ENCODE measurements at places on chromosomes 5 and 9. TPM values are rescaled to one million over a fixed set of nuclear protein-coding genes. Genes with fewer than 3 reads are reported as not detected.

DNA sequence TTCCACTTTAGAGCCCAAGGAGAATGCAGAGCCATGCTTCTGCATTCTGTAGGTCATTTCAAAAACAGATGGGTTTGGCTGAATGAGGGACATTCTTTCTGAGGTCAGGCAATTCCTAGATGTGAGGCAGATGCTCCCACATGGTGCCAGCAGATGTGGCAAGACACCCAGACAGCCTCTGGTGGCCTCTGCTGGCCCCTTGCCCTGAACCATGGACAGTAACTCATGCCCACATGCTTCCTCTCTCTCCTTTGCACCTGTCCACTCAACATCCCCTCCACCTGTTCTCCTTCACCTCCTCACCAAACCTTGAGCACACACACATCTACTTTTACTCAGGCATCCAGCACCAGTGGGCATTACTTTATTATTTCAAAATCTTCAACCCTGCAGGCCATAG, 252.3 kb downstream of the DNAH5 start:
- DNase-seq = no peak
- H3K4me1 ChIP-seq = no peaks in the 10 kb centered on the region
- H3K27ac ChIP-seq = no peak overlapping the region
- no peaks in the 10 kb centered on the region for H3K36me3 ChIP-seq
- no peaks in the 10 kb centered on the region for H3K27me3 ChIP-seq
- no peak overlapping the region for H3K4me3 ChIP-seq

- H3K36me3 ChIP-seq = no peaks in the 10 kb centered on the region
- DNase-seq = no peak
- H3K27me3 ChIP-seq = no peaks in the 10 kb centered on the region
- H3K4me1 ChIP-seq = peaks cover 74% of the 10 kb centered on the region
- H3K4me3 ChIP-seq = no peak overlapping the region
- H3K27ac ChIP-seq = no peak overlapping the region
Measured at GRCh38 chr9:79578891-79579290, 7.1 kb downstream of the TLE4 start.

DNA sequence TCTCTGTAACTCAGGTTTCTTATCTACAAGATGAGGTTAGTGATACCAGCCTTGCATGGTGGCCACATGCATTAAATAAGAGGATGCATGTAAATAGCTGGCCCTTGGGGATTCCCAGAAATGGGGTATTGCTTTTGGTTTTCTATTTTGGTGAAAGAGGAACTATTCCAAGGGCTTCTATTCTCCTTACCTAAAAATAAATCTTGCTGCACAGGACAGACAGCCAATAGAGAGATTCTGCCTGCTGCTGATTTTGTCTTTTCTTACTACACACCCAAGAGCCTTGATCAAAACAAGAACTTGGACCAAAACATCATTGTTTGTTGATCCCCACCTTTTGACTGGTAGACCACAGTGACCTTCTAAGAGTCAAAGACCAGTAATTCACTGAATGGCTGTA, 161.8 kb downstream of the PJA2 start:
- H3K36me3 ChIP-seq = no peaks in the 10 kb centered on the region
- H3K4me1 ChIP-seq = no peaks in the 10 kb centered on the region
- H3K4me3 ChIP-seq = no peak overlapping the region
- H3K27me3 ChIP-seq = no peaks in the 10 kb centered on the region
- DNase-seq = no peak

- H3K4me3 ChIP-seq = no peak overlapping the region
- no peak for DNase-seq
- no peak overlapping the region for H3K27ac ChIP-seq
- no peaks in the 10 kb centered on the region for H3K4me1 ChIP-seq
- H3K36me3 ChIP-seq = no peaks in the 10 kb centered on the region
- H3K27me3 ChIP-seq = no peaks in the 10 kb centered on the region
Measured at GRCh38 chr5:91229031-91229727, 153.9 kb downstream of the ARRDC3 start.

DNA sequence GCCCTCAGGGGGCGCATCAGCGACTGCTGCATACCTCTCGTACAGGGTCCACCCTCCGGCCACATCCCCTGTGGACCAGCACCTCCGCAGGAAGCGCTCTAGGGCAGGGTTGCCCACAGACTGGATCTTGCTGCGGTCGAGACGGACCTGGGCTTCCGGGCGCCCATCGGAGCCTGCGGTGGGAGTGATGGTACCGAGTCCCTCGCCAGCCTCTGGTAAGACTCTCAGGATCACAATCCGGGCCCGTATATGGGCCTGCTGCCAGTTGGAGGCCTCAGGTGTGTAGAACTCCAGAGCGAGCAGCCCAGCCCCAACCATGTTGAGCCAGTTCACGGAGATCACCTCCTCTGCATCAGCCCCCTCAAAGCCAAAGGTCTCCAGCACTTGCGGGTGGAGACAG, 323.0 kb downstream of the ANXA1 start:
- H3K36me3 ChIP-seq = no peaks in the 10 kb centered on the region
- DNase-seq = no peak
- no peaks in the 10 kb centered on the region for H3K27me3 ChIP-seq
- H3K4me3 ChIP-seq = no peak overlapping the region
- no peak overlapping the region for H3K27ac ChIP-seq
- no peaks in the 10 kb centered on the region for H3K4me1 ChIP-seq

DNA sequence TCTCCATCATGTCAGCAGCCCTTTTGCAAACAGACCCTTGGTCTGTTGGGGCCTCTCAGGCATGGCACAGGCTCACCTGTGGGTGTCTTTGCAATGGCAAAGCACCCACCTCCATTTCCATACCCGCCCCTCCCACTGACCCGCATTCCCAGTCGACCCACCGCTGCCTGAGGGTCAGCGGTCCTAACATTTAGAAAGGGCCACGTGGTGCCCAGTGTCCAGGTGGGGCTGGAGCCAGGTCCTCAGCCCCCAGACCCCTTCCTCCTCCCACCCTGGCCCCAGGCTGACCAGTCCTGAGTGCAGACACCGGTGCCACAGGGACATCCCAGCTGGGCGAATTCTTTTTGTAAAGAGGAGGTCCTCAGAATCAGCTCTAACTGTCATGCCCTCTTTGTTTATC, 43.3 kb upstream of the CEP72 start:
- no peak overlapping the region for H3K27ac ChIP-seq
- peaks cover 26% of the 10 kb centered on the region for H3K27me3 ChIP-seq
- DNase-seq = no peak
- no peaks in the 10 kb centered on the region for H3K4me1 ChIP-seq

The ANKRD31 gene
- 0.21 TPM for total RNA-seq

The C5orf58 gene
- not detected for total RNA-seq

DNA sequence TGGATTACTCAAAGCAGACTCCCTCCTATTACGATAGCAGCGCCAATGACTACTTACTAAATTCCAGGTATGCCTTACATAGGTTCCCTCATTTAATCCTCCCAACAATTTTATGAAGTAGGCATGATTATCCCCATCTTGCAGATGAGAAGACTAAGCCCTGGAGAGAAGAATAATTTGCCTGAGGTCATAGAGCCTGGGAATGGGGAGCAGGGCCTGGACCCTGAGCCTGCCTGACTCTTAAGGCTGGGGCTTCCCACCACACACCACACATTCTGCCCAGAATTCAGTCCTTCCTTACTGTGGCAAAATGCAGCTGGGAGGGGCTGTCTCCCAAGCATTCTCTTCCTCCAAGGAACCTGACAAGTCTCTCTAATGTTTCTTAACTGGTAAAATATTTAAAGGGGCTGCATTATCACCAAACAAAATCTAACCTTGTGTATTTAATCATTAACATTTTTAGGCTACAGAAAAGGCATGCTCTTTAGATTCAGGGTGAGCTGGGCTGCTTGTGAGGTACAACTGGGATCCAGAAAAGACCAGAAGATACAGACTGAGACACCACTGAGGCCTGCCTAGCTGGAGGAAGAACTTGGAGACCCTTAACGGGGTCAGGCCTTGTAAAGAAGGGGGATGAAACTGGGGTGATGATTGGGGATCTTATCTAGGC, 26.1 kb downstream of the LHFPL2 start:
- no peak overlapping the region for H3K4me3 ChIP-seq
- H3K4me1 ChIP-seq = peaks cover 56% of the 10 kb centered on the region

GRCh38 chr9:119180897-119181296, 188.3 kb downstream of the BRINP1 start:
- no peak for DNase-seq
- H3K27ac ChIP-seq = no peak overlapping the region
- no peaks in the 10 kb centered on the region for H3K27me3 ChIP-seq
- H3K4me3 ChIP-seq = no peak overlapping the region
- H3K36me3 ChIP-seq = no peaks in the 10 kb centered on the region

DNA sequence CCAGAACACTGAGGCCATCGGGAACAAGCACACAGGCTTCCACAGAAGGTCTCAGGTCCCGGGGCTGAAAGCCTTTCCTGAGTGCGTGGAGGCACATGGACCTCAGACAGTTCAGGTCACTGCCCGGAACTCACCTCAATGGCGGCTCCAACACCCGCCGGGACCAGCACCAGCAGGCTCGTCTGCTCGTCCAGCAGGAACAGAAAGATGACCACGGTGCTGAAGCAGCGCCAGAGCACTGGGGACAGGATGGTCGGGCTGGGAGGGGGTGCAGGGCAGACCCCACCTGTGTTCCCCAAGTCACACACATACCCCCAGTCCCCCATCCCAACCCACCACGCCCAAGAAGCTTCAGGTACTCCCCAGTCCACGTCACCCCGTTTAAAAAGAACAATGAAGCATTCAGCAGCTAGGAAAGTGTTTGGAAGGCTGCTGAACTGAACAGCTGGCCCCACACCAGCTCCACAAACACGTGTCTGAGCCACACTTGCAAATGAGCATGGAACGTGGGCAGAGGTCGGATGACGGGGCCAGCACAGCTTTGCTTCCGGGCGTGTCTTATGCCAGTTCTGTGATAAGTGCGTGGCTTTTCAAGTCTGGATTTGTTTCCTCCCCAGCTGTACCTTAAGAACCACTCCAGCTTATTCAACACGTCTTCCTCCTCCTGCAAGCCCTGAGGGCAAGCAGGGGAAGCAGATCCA, 14.6 kb downstream of the CLPTM1L start:
- no peaks in the 10 kb centered on the region for H3K27me3 ChIP-seq
- H3K36me3 ChIP-seq = peaks cover 76% of the 10 kb centered on the region
- no peak for DNase-seq
- H3K27ac ChIP-seq = no peak overlapping the region
- no peak overlapping the region for H3K4me3 ChIP-seq

DNA sequence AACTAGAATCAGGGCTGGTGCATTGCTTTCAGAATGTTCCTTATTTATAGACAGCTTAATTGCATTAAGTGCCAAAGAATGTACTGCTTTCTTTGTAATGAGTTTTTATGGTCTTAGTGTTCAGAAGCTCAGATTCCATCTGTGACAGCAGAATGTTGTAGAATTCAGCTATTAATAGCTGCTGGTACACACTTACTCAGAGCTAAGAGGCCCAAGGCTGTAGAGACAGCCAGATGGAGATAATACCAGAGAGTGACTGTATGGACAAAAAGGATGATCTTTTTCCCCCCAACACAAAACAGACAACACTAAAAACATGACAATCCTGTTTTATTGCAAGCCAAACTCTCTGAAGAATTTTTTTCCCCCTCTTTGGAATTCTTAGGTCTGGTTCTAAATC, 50.2 kb downstream of the PPP2R2B start:
- DNase-seq = no peak
- no peaks in the 10 kb centered on the region for H3K4me1 ChIP-seq
- no peak overlapping the region for H3K27ac ChIP-seq
- no peak overlapping the region for H3K4me3 ChIP-seq
- no peaks in the 10 kb centered on the region for H3K27me3 ChIP-seq

GRCh38 chr5:135208555-135208902, 174.5 kb upstream of the PITX1 start:
- H3K36me3 ChIP-seq = no peaks in the 10 kb centered on the region
- no peaks in the 10 kb centered on the region for H3K4me1 ChIP-seq
- no peaks in the 10 kb centered on the region for H3K27me3 ChIP-seq
- H3K27ac ChIP-seq = no peak overlapping the region
- H3K4me3 ChIP-seq = no peak overlapping the region

DNA sequence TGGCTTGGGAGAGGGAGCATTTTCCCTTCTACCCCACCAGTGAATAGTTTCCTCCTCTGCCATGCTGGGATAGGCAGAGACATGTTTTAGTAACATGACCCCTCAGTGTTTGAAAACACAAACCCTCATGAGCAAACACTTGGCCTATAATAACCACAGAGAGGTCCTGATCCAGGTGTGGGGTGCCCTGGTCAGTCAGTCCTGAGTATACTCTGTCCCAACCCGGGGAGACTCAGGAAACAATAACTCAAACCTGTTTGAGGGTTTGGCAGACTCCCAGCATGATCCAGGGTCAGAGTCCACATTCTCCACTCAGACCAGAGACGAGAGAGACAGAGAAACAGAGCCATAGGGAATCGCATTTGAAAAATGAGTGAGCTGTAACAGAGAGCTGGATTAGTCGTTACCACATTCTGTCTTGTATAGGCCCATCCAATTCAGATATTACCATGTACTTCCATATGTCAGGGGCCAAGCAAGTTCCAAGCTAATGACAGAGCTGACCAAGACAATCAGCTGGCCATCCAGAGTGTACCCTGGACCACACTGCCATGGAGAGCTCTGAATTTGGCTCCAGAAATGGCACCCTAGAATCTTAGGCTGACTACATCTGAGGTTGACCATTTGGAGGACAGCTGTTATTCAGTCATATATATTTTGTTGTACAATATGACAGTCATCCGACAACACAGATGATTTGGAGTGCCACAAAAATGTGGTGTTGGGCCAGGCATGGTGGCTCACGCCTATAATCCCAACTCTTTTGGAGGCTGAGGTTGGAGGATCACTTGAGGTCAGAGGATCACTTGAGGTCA, 4.2 kb upstream of the CA9 start:
- H3K27me3 ChIP-seq = no peaks in the 10 kb centered on the region
- no peaks in the 10 kb centered on the region for H3K4me1 ChIP-seq
- no peak overlapping the region for H3K4me3 ChIP-seq
- no peak overlapping the region for H3K27ac ChIP-seq
- DNase-seq = no peak

- no peak overlapping the region for H3K4me3 ChIP-seq
- peaks cover 2% of the 10 kb centered on the region for H3K27me3 ChIP-seq
- no peak overlapping the region for H3K27ac ChIP-seq
- DNase-seq = no peak
- peaks cover 11% of the 10 kb centered on the region for H3K4me1 ChIP-seq
Measured at GRCh38 chr5:1012313-1012841, 3.8 kb downstream of the NKD2 start.

DNA sequence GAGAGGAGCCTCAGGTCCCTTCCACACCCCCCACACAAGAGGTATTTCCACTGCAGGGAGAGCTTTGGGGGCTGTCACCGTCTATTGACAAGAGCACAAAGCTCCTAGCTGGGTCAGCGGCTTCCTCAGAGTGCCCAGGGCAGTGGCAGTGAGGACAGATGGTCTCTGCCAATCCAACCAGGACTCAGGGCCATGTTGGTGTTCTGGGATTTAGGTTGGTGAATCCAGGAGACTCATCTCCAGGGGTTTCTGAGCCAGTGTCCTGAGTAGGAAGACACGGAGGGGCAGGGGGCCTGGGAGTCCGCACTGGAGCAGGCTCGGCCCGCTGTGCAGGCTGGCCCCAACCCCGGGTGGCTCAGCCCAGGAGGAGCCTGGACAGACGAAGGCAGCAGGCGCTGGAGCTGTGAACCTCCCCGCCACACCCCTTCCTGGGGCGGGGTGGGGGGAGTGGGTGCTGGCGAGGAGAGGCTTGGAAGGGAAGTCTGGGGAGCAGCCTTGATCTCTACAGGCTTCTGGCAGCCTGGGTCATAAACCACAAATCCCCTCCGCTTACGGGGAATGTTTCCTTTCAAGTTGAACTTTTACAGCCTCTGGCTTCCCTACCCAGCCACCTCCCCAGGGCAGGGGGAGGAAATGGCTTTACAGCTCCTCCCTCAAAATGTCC, 19.6 kb downstream of the CRB2 start:
- H3K4me3 ChIP-seq = no peak overlapping the region
- H3K27ac ChIP-seq = no peak overlapping the region
- H3K4me1 ChIP-seq = peaks cover 47% of the 10 kb centered on the region

The FOXD4L6 gene
- not detected for total RNA-seq

The SPINK7 gene
- total RNA-seq = not detected
